ENCODE measurements at places on chromosomes 6 and 20.

GRCh38 chr6:143264986-143265764 lies 185.3 kb downstream of the ADAT2 start:
- no peak for DNase-seq

- DNase-seq = no peak
Observed at GRCh38 chr6:5036269-5036668, 32.4 kb upstream of the RPP40 start.

DNA sequence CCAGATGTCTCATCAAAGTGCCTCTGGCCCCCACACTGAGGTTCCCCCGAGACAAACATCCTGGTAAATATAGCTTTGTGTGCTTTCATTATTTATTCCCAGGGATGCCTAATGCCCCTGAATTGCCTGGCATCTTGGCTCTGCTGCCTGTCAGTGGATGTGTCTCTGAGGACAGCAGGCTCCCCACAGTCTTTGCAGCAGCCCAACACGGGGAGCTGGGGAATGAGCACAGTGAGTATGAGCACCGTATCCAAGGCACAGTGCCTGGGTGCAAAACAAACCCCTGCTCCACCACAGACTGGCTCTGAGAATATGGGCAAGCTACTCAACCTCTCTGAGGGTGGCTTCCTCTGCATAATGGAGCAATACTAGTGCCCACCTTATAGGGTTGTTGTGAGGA lies 165.9 kb downstream of the PTPRT start:
- no peak for DNase-seq

GRCh38 chr6:35413911-35414310 lies 38.2 kb upstream of the FANCE start:
- DNase-seq = no peak

GRCh38 chr6:163262080-163262479 lies 152.4 kb upstream of the QKI start:
- no peak for DNase-seq

GRCh38 chr6:123804787-123805540 lies 1.3 kb downstream of the NKAIN2 start:
- DNase-seq = no peak

- DNase-seq = no peak
Observed at GRCh38 chr6:4608361-4609115, 167.7 kb upstream of the CDYL start.

GRCh38 chr20:37295595-37295994 lies 6.1 kb downstream of the MANBAL start:
- DNase-seq = no peak
